ENCODE measurements at places on chromosomes 2 and 18.

- no peak for DNase-seq
Observed at GRCh38 chr2:105802587-105802986, 57.9 kb downstream of the NCK2 start.

GRCh38 chr18:69071680-69072079, 273.8 kb downstream of the CCDC102B start:
- DNase-seq = no peak

DNA sequence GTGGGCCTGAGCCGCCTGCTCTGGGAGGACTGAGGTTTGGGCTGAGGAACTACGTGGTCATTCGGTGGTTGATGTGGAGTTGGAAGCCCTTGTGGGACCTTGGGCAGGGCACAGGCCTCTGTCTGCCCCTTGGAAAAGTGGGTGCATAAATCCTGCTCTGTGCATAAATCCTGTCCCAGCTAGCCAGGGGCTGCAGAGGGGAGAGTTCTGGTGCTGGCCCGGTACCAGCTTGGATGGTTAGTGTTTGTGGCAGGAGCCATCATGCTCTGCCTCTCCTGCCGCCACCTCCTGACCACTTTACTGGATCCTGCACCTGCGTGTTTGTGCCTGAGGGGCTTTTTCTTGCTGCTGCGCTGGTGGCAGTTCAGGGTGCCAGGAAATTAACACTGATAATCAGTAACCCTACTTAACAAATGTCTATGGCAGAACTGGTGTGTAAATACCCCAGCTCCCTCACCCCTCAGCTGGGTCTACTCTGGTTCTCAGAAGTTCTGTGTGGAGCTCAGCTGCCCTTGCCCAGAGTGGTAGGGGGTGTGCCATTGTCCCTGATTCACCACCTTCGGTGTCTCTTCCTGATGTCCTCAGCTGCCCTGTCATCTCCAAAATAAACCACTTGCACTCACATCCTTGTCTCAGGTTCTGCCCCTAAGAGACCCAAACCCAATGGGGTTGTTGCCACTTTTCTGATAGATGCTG, 156.8 kb downstream of the GLI2 start:
- no peak for DNase-seq

DNA sequence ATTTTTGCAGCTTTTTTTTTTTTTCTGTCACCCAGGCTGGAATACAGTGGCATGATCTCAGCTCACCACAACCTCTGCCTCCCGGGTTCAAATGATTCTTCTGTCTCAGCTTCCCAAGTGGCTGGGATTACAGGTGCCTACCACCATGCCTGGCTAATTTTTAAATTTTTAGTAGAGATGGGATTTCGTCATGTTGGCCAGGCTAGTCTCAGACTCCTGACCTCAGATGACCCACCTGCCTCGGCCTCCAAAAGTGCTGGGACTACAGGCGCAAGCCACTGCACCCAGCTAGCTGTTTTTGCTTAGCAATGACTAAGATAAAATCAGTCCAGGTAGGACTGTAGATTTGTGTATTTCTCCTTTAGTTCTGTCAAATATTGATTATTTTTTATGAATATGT, 403.7 kb downstream of the PID1 start:
- DNase-seq = no peak
